ENCODE measurements at places on chromosomes 12 and 14.

DNA sequence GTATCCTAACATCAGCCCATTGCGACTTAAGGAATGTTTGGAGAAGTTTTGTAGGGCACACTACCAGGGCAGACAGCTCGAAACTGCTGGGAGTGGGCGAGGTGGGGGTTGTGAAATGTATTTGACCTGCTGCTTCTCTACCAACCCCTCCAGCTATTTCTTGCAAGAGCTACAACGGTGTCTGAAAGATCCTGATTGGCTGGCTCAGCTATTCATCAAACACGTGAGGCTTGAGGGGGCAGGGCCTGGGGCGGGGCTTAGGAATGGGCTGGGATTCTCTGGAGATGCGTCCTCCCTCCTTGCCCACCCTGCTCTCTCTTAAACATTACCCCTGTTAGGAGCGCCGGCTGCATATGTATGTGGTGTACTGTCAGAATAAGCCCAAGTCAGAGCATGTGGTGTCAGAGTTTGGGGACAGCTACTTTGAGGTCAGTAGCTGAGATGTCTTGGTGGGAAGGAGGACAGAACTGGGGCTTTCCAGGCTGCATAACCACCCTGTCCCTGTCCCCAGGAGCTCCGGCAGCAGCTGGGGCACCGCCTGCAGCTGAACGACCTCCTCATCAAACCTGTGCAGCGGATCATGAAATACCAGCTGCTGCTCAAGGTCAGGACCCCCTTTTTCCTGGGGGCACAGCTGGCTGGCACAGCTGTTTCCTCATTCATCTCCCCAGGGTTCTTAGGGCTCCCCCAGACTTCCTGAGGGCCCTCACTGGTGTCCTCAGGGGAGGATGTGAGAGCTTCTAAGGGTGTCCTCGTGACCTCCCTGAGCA is 3.1 kb downstream of the ARHGEF25 start:
- DNase-seq: peak; percentile 87

DNA sequence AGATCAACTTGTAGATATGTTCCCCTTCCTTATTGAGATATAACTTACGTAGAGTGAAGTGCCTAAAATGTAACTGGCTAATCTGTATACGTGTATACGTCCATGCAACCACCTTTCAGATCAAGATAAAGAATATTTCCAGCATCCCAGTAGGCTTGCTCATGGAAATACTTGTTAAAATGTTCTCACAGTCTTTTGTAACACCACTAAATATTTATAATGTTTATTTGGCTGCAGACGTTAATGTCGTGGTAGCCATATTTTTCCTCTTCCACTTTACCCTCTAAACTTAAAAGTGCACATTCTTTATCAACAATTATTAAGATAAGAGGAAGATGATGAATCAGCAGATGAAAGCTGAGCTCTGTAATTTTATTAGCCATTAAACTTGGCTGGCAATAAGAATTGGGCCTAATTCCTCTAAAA is 447.4 kb downstream of the AEBP2 start:
- no peak for DNase-seq

DNA sequence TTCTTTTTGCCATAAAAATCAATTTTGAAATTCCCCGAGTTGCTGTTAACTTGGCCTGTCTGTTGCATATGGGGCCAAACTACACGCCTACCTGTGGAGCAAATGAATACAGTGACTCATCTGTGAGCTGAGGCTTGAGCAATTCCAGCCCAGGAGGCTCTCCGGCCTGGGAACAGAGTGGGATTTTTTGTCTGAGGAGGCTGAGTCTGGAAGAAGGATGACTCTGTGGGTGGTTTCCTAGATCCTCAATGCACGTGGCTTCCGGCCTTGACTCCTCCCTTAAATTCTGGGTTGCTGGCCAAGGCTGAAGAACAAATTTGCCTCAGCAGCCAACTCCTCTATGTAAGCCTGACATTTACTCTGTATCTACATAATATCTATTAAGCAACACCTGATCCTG is 124.1 kb downstream of the SSPN start:
- no peak for DNase-seq

- DNase-seq: no peak
Observed at GRCh38 chr14:41817626-41818025, 210.9 kb downstream of the LRFN5 start.

DNA sequence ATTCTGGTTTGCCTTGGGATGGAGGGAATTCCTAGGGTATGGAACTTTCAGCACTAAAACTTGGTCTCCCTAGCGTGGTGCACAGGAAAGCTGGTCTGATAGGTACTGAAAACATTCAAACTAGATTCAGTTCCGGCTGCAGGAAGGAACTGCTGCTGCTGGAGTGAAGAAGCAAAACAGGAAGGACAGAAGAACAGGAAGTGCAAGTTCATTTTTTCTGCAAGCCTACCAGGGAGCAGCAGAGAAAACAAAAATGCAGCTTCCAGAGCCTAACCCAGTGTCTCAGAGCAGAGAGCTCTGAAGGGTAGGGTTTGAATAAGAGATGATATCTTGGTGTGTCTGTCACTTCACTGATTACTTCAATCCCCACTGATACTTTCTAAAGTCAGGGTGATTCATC is 165.2 kb downstream of the VRK1 start:
- no peak for DNase-seq

DNA sequence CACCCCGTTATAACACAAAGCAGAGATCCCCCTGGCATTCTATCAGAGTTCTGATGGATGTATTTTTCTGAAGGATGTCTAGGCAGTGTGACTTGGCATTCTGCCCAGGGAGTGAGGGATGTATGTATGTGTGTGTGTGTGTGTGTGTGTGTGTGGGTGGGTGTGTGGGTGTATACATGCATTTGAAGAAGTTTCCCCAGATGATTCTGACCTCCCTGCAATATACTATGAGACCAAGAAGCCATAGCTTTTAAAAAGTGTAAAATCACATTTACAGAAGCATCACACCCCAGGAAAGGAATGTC is 59.7 kb upstream of the NAP1L1 start:
- DNase-seq: no peak

DNA sequence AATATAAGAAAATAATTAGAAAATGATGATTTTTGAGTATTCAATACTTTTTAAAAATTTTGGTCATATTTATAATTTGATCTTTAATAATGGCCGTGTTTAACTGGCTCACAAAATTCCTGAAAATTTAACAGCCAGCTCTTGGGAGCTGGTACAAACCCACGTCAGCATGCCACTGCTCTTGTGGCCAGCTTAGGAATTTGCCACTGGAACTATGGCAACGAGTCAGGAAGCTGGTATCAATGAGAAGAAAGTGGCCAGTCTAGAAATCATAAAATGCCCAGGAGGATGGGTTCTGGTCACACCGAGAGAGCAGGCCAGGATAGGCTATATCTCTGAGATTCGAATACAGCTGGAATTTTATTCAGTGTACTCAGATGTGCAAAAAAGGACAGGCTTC is 72.2 kb upstream of the PLEKHG3 start:
- DNase-seq: no peak

- no peak for DNase-seq
Observed at GRCh38 chr12:30582943-30583342, 112.7 kb downstream of the IPO8 start.

- no peak for DNase-seq
Observed at GRCh38 chr12:121713793-121714192, 1.2 kb downstream of the TMEM120B start.

DNA sequence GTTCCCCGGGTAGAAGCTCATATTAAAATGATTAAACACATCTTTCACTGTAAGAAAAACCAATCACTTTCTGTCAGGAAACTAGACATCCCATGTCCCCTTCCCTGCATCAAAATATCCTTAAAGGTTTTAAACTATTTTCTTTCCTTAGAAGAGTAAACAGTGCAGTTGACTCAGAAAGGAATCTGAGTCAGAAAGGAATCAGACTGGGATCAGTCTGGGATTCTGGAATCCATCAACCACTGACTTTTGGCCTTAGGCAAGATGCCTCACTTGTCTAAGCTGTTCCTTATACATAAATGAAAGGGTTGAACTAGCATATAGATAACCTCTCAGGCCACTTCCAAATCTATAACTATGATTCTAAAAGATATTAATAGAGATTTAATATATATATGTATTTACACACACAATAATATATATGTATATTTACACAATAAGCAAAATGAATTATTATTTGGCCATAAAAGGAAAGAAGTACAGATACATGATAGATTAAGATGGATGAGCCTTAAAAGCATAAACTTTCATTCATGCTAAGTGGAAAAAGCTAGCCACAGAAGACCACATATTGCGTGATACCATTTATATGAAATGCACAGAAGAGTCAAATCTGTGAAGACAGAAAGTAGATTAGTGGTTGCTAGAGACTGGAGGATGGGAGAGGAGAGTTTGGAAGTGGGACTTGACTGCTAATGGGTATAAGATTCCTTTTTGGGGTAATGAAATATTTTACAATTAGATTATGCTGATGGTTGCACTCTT is 114.4 kb downstream of the SLC38A1 start:
- peak; percentile 55 for DNase-seq
